ENCODE measurements at places on chromosomes 4 and X.

DNA sequence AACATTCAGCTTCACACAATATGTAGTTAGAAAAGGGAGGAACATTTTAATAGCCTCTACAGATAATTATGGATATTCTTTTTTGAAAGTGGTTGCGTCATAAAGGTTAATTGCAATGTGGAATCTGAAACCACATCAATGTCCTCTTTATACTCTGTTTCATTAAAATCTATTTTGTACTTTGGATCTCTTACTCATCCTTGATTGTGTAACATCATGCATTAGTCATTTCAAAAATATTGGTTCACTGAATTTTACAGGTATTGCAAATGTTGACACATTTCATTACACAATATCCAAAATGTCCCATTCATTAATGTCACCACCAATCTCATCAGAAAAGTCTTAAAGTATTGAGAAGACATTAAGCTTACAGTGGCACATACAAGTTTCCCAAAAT is 62.7 kb upstream of the USP9X start:
- DNase-seq: no peak

DNA sequence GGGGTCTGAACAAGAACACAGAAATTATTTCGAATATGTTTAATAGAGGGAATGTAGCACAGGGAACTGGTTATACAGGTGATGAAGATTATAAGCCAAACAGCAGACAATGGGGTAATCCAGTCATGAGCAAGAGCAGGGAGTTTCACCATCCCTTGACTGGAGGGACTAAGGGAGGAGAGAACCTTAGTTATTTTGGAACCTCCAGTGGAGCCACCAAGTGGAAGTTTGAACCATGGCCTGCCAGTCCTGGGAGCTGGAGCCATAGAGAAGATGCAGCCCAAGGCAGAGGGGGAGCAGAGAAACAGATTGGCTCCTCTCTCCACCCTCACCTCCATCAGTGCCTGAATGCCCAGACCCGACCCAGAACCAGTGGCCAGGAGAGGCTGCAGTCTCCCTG is 264.6 kb upstream of the RASGEF1B start:
- no peak for DNase-seq

GRCh38 chr4:15971068-15971801 is 8.3 kb upstream of the FGFBP2 start:
- DNase-seq: no peak

DNA sequence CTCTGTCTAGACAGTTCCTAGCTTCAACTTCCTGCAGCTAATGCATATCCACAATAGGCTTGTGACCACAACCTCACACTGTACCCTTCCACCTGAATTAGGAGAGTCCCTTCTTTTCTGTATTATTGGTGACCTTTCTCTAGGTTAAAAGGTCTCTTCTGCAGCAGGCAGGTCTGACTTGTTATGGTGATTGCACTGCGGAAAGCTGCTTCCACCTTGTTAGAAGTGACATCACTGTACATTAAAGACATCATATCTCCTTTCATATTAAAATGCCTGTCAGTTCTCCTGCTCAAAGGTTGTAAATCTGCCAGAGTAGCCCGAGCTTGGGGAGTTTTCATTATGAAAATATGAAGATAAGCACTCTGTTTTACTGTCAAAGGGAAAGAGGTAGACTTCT is 21.5 kb upstream of the LSM6 start:
- DNase-seq: no peak

DNA sequence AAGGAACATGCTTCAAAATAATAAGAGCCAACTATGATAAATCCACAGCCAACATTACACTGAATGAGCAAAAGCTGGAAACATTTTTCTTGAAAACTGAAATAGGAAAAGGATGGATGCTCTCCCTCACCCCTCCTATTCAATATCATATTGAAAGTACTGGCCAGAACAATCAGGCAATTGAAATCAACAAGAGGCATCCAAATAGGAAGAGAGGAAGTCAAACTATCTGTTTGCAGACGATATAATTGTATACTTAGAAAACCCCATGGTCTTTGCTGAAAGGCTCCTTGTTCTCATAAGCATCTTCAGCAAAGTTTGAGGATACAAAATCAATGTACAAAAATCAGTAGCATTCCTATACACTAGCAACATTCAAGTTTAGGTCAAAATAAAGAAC is 1562.5 kb upstream of the ADGRL3 start:
- no peak for DNase-seq

- DNase-seq: no peak
These were observed 21.8 kb downstream of the STARD8 start for GRCh38 chrX:68669094-68669860.

GRCh38 chr4:84847978-84848377 is 118.5 kb downstream of the WDFY3 start:
- DNase-seq: no peak

DNA sequence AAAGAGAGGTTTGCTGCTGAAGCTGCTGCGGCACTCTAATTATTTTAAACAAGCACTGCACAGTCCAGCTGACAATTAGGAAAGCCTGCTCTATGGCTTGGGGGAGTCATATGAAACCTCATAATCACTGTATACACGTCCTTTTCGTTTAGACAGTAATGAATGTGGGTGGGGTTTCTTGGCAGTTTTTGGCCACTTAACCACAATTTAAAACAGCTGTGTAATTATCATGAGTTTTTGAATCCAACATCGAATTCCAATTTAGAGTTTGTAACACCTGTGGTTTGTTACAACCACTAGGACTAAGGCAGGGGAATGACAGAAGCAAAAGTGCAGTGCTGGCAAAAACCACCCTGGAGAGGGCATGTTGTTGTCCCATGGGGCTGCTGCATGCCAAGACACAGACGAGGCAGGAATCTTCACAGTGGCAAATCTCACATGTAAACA is 99.5 kb downstream of the CXXC4 start:
- no peak for DNase-seq

GRCh38 chr4:70728091-70728490 is 6.3 kb downstream of the RUFY3 start:
- DNase-seq: no peak

DNA sequence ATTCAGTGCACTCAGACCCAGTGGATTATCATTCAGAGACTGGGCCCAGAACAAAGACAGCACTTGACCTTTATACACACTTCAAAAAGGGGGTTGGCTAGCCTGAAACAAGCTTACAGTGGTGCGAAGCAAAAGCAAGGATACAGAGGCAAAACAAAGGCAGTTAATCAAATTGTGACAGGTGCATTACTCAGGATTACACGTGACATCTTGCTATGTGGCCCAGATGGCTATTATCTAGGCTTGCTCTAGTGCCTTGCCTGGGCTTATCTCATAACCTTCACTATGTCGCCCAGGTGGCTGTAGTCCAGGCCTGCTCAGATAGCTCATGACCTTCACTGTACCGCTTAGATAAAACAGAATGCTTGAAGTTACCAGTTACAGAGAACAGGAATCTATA is 1092.1 kb upstream of the PRKX start:
- no peak for DNase-seq

DNA sequence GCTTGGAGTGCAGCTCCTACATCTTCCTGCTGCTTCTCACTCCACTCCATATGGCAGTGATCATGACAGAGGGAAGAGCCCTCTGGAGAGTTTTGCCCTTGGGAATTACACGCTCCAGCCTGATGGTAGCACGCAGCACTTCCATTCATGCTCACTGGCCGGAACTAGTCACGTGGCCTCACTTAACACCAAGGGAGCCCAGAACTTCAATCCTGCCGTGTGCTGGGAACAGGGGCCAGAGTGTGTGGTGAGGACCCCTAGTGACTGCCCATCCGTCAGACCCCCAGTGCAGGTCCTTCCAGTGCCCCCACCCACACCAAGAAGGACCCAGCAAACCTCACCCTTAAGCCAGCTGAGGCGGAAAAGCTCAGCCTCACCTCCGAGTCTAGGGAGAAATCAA is 230.7 kb downstream of the EVC2 start:
- no peak for DNase-seq

DNA sequence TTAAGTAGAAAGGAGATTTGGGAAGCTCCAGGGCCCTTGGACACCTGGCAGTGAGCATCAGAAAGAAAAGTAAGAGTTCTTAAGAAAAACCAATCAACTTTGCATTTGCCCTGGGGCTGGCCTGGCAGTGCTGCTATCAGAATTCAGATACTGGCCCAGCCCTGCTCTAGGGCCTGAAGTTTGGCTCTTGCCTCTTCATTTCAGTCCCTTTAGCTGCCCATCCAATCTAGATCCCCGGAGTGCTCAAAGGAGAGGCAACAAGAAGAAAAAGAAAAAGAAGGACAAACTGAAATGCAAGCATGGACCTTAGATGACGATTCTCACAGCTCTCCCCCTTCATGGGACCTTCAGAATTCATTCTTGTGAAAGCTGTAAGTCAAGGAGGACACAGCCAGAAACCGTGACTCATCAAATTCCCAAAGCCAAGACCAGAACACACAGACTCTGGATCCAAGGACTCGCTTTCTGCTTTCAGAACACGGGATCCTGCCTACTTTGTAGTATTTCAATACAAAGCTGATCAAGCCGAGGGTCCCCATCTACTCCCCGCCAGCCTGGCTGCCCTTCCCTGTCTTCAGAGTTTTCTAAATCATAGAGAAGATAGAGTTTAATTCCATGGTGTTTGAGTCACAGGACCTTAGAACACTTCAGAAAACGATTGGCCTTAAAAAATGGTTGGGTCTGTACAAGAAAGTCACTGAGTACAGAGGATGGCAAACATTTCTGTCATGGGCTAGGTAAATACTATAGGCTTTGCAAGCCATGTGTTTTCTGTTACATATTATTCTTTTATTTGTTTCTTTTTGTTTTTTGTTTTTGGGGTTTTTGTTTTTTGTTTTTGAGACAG is 103.7 kb downstream of the RBM47 start:
- DNase-seq: no peak

- DNase-seq: no peak
These were observed 11.5 kb downstream of the CTAG1A start for GRCh38 chrX:154596290-154596929.

- no peak for DNase-seq
These were observed 118.0 kb upstream of the GLRA2 start for GRCh38 chrX:14411326-14411725.

DNA sequence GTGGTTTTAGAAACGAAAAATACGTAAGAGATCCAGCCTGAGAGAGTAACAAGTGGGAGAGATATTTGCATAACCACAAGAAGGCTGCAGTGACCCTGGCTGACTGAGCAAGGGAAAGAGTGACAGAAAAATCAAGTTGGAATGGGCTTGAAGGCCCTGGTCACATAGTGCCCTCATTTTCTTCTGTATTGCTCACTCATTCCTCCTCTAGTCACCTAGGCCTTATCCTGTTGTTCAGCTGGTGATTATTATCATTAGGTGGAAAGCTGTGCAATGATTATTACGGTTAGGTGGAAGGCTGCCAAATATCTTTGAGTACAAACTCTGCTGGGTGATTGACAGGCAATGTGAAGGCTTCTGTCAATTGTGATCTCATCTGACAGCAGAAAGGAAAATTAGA is 2384.1 kb downstream of the PCDH7 start:
- no peak for DNase-seq

DNA sequence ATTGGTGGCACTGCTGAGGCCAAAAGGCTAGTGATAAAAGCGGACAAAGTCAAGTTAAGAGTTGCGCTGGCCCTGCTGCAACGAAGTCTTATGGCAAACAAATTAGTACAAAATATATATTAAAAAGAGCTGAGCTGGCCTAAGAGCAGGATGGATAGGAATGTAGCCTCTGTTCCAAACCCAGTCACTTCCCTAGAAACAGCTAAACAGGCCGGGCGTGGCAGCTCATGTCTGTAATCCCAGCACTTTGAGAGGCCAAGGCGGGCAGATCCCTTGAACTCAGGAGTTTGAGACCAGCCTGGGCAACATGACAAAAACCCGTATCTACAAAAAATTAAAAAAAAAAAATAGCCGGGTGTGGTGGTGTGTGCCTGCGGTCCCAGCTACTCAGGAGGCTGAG is 32.4 kb upstream of the UGDH start:
- no peak for DNase-seq

DNA sequence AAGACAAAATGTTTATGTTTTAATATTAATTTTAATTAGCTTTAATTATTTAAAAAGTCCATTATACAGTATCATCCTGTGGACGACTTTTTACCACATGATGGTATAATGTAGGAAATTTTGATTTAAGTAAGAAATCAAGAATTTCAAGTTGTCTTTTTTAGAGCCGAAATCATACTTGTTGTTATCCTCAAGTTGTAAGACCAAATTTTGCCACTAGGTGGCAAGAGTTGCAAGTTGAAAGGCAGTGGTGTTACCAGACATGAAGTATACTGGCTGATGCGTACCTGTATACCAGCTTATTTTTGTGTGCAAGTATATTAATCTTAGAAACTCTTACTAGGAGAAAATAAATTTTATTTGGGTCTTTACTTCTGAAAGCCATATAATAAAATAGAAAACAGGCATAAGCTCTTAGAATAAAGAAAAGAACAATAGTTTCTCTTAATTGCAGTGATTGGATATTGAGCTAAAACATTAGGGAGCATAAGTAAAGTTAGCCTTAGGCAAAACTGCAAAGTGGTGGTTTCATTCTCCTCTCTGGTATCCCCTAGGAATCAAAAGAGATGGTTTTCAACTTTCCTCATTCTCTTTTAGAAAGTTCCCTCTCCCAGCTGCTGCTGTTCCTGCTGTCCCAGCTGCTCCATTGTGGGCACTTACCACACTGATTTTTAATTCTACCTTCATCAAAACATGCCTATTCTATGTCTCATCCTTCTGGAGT is 118.0 kb upstream of the WDFY3 start:
- DNase-seq: no peak

GRCh38 chr4:95985791-95986550 is 146.1 kb downstream of the PDHA2 start:
- no peak for DNase-seq

- DNase-seq: no peak
These were observed 193.9 kb upstream of the RPL34 start for GRCh38 chr4:108426493-108426892.

- DNase-seq: no peak
These were observed 206.5 kb upstream of the STS start for GRCh38 chrX:6941041-6941440.

DNA sequence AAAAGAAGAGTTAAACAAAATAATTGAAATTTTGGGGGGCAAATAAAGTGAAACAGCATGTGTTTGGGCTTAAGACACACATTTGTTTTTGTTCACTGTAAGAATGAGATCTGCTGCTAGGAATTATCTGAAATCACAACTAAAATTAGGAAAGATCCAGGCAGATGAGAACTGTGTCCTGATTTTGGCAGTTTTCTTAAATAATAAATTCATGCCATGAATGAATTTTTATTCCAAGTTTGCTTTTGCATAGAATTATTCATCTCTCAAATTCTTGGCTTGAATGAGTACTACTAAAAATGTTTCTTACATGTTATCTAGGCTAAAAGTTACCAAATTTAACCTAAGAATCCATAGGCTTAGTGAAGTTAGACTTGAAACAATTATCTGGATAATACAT is 321.7 kb downstream of the ANK2 start:
- no peak for DNase-seq
